Kidney (tissue), 22 donors: ENCODE measurements at places on chromosomes 3 and 15.

- DNase-seq, result no peak
Observed at GRCh38 chr15:45747426-45747825, 112.6 kb downstream of the SQOR start.

GRCh38 chr3:11650391-11650790 lies 6.7 kb upstream of the VGLL4 start:
- no peak for DNase-seq

DNA sequence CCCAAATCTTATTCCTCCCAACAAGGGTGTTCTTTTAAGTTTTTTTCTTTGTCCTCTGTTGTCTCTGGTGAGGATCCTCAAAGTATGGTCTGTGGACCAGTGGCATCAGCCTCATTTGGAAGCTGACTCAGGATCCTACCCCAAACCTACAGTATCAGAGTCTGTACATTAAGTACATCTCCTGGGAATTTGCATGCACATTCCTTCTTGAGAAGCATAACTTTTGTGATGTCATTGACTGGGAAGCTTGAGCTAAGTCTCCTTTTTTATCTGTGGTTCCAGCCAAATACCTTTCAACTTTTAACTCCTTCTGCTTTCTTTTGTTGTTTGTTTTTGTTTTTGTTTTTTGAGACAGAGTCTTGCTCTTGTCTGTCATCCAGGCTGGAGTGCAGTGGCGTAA lies 40.5 kb downstream of the ARMC8 start:
- no peak for DNase-seq

DNA sequence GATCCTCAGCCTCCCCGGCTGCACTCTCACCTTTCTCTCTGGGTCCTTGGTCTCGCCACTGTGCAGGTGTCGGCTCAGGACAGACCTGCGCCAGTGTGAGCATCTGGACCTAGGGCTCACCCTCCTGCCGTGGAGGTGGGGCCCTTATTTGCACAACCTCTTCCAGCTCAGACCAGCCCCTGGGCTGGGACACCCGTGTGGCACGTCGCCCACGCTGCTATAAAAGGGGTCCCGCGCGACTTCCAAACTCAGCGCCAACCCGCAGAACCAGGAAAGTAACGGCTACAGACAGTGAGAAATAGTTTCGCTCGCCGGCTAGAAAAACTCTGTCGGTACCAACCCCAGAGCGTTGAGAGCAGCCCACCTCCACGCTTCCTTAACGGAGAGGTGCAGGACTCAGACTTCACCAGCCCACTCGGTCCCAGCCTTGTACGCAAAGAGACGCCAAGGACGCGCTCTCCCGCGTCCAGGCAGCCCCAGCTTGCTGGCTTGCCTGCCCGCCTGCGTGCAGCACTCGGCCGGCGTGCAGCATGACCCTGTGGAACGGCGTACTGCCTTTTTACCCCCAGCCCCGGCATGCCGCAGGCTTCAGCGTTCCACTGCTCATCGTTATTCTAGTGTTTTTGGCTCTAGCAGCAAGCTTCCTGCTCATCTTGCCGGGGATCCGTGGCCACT lies at the start of the genes DUOX2 and DUOXA2:
Gene DUOX2, minus strand, starts transcription at position 97 of the 675 bp plus-strand sequence. CDS start 761 bp downstream, outside the sequence.
Gene DUOXA2, plus strand, starts transcription at position 251 of the 675 bp plus-strand sequence. Its CDS starts 280 bp downstream, at position 531.
- no peak for DNase-seq

DNA sequence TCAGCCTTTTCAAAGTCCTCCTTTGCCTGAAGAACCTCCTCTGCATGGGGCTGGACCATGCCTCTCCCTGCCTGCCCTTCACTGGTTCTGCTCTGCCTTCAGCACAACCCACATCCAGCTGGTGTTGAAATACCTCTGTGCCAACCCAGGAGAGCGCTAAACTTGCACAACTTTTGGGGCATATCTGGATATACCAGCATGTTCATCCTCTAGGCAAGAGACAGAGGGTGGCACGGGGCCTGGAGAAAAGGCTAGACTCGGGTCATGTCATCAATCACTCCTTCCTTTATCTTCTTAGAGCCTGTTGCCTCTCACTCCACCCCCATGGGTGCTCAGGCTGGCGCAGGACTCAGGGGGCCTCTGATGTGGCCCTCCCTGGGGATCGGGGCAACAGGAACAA lies 4.8 kb downstream of the SEMA4B start:
- no peak for DNase-seq

DNA sequence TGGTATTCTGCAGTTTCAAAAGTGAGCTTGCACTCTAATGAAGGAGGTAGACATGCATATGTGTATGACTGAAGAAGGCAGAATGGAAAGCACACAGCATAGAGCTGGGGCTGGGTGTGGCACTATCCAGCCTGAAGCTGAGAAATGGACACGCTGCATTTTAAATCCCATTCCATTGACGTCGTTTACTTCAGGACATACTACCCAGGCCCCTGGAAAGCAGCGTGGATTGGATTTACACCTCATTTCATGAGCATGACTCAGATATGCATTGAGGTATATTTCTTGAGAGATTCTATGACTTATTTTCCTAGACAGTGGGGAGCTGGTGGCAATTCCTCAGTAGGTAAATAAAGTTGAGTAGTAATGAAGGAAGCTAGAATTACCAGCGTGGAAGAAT lies 101.4 kb downstream of the ABI3BP start:
- no peak for DNase-seq
